NCI-H82 (cell line): ENCODE measurements at places on chromosomes 6 and 20.

DNA sequence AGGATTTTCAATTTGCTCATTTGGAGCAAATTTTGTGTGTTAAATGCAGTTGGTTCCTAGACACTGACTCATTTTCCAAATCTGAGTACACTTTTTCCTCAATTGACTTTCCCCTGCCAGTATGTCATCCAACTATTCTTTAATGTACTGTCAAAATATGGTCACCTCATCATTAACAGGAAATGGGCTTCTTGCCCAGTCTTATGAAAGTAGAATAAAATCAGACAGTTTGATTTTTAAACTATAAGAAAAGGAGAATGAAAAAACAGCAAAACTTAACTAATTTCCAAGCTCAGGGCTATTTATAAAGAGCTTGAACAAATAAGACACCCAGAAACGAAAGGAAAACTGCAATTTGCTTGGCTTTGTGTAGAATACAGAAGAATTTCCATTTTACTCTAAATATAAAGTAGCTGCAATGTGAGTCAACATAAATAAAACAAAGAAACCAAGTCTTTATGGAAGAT lies 43.7 kb upstream of the RAB23 start:
- DNase-seq: no peak

DNA sequence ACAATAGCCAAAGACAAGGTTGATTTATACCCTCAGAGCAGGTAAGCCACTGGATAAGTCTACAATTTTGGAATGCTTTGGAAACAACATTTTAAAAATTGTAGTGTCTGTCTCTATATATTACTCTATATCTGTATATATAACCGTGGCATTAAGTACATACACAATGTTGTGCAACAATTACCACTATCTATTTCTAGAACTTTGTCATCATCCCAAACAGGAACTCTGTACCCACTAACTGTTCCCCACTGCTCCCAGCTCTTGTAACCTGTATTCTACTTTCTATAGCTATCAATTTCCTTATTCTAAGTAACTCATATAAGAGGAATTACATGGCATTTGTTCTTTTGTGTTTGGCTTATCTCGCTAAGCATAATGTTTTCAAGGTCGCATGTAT lies 78.2 kb upstream of the ASCC3 start:
- no peak for DNase-seq

GRCh38 chr6:117558818-117559217 lies 43.5 kb downstream of the GOPC start:
- DNase-seq: no peak

DNA sequence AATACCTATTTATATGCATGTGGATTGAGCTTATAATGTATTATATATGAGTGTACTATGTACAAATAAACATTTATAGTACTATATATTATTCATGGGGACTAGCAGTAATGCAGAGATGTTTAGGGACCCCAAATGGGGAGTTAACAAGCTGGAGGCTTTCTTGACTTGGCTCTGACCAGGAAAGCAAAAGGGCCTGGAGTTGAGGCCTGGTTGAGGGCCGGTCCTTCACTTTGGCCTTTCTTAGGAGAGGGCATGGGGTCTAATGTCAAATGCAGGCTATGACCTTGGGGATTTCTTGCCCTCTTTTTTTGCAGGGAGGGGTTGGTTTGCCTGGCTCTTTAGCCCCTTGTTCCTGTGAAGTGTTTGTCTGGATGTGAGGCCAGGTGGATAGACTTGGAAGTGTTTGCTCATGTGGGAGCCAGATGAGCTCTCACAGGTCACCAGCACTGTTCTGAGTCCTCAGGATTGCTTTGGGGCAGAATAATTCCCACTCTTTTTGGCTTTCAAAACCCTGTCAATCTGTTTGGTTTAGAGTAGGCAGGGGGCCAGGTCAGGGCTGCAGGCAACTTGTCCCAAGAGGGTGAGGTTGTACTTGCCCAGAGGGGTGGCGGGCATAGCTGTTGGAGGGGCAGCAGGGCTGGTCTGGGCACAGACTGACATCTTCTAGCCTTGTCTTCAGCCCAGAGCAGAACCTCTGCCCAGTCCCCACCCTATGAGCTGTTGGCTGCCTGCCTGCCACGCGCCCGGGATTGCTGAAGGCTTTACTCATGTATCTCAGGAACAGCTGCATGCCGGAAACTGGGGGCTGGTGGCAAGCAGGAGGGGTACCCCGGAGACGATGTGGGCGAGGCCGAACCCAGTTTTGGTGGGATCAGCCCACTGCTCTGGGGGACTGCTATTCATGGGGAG lies 14.6 kb downstream of the TJAP1 start:
- no peak for DNase-seq

DNA sequence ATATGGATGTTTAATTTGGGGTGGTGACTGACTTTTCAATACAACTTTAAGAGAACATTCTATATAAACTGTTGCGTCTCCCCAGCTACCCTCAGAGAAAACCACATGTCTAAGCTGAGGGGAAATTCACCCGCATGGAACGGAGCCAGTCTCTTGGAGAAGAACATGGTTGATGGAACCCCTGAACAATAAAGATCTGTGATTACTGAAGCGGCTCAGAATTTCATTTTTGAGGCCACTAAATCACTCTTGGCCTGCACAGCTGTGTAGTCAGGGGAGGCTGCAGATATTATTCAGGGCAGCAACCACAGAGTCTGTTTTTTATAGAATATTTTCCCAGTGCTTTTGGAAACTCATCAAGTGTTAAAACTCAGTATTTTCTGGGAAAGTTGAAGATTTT lies 73.8 kb downstream of the EYA4 start:
- no peak for DNase-seq

DNA sequence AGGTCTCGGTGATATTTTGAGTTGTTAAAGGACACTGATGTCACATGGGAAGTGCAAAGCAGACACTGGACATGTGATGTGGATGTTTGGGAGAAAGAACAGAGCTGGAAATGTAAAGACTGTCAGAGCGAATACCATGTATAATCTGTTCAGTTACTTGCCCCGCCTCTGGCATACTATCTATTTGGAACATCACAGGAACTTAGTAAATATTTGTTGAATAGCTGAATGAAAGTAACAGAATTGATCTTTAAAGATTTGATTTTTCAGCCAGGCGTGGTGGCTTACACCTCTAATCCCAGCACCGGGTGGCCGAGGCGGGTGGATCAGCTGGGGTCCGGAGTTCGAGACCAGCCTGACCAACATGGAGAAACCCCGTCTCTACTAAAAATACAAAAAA lies 13.8 kb upstream of the NHLRC1 start:
- DNase-seq: no peak

DNA sequence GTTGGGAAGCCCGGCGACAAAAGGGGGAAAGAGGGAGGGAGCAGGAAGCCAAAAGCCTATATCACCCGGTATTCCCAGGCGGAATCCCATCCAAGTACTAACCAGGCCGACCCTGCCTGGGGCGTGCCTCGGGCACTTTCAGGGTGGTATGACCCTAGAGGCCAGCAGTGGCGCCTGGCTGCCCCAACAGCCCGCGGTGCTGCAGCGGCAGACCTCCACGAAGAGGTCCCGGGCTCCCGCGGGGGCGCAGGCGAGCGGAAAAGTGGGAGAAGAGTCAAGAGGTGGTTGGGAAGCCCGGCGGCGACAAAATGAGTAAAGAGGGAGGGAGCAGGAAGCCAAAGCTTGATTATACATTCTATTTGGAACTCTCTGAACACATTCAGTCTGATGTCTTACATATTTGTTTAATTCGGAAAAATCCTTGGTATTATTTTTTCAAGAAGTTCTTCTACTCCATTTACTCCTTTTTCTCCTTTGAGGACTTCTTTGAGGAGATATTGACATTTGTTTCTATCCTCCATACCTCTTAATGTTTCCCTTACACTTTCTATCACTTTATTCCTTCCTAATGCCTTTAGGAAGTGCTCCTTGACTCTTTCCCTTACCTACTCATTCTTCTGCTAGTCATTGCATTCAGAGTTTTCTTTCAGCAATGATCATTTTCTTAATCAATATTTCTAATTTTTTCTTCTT lies 11.5 kb downstream of the TREML4 start:
- DNase-seq: no peak

GRCh38 chr6:42511803-42512422 lies 51.9 kb upstream of the UBR2 start:
- DNase-seq: no peak

DNA sequence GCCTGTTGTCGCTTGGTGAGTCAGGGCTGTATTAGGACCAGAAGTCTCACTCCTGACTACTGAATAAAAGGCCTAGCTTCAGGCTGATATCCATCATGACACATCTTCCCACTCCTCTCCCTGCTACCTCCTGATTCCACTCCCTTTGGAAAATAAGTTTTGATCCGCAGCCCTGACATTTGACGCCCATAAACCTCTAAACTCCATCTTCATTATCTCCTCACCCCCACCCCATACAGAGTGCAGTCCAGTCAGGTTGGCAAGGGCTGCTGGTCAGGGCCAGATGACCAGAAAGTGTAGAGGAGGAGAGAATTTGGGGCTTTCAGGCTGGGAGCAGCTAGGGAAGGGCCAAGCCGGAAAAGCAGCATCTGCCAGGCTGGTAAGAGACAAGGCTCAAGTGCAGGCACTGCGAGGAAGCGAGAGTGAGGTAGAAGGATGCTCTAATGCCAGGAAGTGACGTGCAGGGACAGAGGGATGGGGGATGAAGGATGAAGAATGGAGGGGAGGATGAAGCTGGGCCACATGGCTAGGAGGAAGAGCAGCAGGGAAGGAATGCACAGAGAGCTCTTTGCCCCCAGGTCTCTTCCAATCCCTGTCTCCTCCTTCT lies 1.2 kb downstream of the GGT7 start:
- peak; percentile 54 for DNase-seq

- no peak for DNase-seq
These were observed 32.2 kb upstream of the SLCO4A1 start for GRCh38 chr20:62609811-62610757.

DNA sequence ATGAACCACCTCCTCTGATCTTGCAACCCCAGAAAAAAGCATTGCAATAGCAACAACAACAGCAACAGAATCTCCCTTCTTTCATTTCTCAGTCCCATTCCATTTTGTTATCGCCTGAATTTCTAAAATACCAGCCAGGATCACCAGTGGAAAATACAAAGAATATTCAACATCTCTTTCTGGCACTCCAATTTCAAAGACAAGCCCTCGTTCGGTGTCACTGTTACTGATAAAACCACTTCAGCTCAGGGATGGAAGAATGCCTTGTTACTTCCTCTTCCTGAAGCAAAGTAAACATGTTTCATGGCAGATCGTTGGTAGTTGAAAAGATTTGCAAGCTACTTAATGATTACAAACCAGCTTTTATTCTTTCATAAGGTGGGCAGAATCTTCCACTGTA lies 94.0 kb upstream of the SPTLC3 start:
- DNase-seq: no peak

- no peak for DNase-seq
These were observed 40.9 kb downstream of the SLC24A3 start for GRCh38 chr20:19253316-19253715.

DNA sequence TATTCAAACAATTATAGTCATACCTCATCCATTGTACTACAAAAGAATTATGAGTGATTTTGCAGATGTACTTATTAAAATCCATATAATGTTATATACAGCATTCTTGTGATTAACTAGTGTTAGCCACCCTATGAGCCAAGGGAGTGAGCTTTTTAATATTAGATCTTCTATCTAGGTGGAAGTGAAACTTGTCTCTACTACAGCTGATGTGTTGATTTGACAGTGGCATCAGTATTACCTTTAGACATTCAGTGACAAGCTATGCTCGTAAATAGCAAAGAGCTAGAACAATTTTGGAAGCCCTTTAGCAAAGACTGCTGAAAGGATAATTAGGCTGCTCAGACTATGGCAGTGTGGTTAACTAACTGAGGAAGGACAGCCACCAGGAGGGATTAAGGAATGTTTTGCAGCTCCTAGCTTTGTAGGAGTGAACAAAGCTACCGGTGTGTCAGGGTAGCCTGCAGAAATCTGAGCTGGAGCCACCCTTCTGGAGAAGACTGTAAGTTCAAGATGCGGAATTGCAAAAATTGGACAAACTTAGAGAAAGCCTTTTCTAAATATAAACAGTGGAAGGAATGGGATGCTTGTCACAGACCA lies 73.7 kb downstream of the AFG1L start:
- DNase-seq: peak; percentile 45

DNA sequence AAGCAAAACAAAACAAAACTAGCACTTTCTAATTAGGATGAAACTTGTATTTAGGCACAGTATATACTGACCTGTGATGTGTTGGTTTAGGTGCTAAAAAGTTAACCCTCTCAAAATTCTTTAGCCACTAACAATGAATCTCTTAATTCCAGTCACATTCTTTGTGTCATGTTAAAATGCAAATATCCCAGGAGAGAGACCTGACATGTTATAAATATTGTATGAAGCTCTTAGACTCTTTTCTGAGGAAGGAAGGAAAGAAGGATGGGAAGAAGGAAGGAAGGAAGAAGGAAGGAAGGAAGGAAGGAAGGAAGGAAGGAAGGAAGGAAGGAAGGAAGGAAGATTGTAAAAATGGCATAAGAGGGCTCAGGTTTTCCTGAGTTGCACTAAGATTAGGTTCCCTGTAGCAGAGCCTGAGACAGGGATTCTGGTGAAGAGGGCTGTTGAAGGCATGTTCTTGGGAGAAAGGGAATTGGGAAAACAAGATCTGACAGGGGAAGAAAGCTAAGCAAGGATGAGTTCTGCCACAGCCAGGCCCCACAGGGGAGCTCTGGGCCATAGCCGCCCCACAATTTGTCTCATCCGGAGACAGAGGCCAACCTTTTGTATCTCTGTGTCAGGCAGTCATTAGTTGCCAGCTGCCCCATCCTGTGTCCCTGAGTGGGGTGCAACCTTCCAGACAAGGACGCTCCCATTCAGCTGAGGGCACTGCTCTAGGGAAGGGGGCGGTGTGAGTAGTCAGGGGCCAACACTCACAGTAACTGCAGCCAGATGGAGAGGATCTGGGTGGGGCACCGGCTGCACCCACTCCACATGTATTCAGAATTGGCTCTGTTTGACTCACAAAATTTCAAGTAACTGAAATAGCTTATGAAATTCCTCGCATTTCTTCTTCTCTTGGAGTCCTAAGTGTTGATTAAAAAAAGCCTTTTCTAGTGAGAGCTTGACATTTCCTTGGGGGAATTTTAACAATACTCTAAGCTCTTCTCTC lies 189.3 kb upstream of the ARG1 start:
- DNase-seq: peak; percentile 61

DNA sequence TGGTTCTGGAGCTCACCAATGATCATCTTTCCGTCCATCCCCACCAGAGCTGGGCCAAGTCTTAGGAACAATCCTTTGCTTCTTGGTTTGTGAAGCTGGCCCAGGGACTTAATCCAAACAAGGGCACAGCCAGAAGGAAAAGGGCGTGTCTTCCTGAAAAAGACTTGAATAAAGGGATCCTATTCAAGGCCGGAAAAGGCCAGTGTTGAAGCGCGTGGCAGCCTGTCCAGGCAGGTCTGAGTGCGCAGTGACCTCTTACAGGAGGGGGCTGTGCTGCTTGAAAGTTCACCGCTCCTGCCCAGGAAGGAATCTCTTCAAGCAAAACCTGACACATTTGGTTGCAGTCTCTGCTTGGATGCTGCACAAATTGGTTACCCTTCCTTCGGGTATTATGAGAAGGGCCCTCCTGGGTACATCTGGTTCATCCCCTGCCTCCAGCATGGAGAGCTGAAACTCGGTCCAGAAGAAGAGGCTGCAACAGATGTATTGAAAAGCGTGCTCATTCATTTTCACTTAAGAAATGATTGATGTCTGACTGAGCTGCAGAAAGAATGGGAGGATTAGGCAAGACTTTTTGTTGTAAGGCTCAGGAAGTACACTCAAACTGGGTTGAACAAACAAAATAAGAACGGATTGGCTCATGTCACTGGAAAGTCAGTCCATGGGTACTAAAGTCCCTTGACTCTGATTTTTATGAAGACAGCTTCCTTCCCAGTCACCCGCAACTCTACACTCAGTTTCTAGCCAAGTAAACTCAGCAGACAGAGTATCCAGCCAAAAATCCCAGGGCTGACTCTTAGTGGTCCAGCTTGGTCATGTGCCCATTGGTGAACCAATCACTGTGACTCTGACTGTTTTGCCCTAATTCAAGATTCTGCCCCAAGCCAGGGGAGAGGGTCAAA lies 136.3 kb downstream of the TFAP2C start:
- DNase-seq: no peak
